Osteocyte (in vitro differentiated cells): ENCODE measurements at places on chromosomes 7 and 10.

- no peak for DNase-seq
Observed at GRCh38 chr10:3054851-3055199, 12.5 kb upstream of the PFKP start.

GRCh38 chr10:48670978-48671913 is 13.4 kb upstream of the WDFY4 start:
- DNase-seq = no peak

DNA sequence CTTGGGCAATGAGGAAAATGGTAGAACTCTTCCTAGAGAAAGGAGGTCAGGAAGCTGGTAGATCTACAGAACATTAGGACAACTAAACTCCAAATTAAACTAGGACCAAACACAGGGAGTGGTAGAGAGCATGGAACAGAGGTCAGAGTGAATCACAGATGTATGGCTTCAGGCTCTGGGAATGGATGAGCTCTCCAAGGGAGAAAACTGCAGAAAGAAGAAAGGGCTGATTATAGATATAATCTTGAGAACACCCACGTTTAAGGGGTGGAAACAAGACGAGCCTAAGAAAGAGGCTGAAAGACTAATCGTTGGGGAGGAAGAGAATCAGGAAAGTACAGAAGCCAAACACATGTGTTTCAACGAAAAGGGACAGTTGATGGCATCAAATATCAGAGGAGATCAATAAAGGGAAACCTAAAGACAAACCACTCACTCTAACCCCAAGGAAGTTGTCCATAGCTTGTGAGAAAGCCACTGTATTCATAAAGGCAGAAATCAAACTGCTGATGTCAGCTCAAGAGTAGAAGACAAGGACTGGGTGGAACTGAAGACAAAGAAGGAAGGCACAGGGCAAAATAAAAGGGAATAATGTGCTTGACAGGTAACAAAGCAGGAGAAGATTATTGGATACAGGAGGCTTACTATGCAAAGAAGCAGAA is 41.4 kb downstream of the NUDCD3 start:
- no peak for DNase-seq

- DNase-seq = no peak
Observed at GRCh38 chr7:11935905-11936304, 103.9 kb upstream of the THSD7A start.

GRCh38 chr10:20020677-20021076 is 204.4 kb downstream of the PLXDC2 start:
- DNase-seq = no peak

DNA sequence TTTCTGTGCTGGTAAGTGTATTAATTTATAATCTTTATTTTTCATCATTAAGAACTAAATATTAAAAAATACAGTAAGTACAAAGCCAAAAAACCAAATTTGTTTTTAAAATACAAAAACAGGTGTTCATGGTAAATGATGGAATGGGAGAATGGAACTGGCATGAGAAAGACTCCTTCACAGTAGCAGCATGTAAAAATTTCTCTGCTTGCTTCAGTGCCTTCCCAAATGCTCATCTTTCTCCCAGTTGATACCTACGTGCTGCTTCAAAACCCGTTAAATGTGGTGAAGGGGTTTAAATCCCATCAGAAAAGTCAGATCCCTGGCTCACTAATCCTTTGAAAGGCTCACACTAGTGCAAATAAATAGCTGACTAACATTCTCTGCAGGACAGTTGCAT is 4.2 kb downstream of the RNF133 start:
- no peak for DNase-seq

DNA sequence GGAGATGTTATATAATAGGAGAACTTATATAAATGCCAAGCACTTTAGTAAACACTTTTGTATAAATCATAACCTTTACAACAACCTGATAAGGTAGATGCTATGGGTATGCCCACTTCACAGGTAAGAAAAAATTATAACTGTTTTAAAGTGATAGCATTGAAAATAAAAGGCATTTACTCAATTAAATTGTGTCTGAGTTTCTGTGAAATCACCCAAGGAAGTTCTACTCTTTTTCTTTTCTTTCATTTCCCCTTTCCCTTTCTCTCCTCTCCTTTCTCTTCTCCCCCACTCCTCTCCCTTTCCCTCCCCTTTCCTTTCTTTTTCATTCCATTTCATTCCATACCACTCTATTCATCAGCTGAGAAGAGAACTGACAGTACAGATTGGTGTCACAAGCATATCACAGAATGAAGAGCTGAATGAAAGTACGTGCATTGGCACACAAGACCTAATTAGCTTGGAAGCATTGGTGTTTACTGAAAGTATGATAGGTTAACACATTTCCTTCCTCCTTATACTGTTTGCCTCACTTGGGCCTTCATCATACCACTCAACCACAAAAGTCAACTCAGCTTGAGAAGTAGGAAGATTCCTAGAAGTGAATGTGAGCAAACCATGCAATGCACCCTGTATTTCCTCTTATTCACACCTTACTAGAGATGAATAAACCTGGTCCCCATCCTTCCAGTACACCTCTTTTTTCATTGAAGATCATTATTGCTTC is 117.9 kb upstream of the AGR3 start:
- no peak for DNase-seq

DNA sequence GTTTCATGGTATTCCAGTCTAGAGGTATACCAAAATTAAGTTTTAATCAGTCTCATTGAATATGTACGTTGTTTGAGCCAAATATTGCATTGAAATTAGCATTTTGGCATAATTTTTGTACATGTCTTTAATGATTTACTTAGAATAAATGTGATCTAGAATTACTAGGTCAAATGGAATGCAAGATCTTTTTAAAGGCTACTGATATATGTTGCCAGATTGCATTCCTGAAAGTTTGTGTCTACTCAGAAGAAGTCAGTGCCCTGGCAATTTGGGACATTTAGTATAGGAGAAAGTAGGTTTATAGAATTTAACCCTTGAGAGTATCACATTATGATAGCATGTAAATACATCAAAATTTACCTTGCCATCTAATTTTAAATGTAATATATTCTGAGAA is 32.4 kb downstream of the KMT2E start:
- no peak for DNase-seq

DNA sequence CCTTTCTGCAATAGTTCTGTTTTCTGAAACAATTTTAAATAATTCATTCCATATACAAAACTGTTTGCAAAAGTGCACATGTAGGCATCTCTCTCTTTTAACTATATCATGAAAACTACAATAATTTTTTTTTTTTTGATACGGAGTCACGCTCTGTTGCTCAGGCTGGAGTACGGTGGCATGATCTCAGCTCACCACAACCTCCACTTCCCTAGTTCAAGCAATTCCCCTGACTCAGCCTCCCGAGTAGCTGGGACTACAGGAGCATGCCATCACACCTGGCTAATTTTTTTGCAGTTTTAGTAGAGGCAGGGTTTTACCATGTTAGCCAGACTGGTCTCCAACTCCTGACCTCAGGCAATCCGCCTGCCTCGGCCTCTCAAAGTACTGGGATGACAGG is 44.0 kb upstream of the SEMA3A start:
- no peak for DNase-seq

- no peak for DNase-seq
Observed at GRCh38 chr10:122089311-122090017, 100.5 kb downstream of the TACC2 start.

GRCh38 chr7:149599636-149600206 is 102.1 kb upstream of the ZNF746 start:
- no peak for DNase-seq

- no peak for DNase-seq
Observed at GRCh38 chr7:65268782-65269149, 104.9 kb upstream of the ZNF92 start.

- DNase-seq = no peak
Observed at GRCh38 chr10:92850185-92850584, 1.9 kb downstream of the EXOC6 start.

DNA sequence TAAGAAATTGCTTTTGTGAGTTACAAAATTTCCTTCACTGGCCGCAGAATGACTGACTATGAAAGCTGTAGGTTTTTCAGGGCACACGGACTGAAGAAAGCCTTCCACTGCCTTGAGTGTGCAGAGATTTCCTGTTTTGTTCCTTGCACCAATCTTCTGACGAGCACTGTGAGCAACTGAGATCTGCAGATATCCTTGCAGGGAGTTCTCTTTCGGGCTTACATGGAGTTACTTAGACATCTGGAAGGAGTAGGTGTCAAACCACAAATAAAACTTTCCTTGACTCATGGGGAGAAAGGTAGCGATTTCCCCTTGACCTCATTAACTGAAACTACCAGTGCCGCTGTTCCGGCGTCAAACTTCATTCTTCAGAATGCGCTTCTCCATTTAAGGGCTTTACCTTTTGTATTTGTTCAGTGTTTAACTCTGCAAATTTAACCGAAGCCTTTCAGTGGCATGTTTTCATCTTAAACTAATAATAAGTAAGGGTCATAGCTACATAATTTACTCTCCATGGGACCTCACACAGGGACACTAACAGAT is 1175.3 kb downstream of the GATA3 start:
- no peak for DNase-seq

GRCh38 chr10:97882142-97883091 is 32.8 kb downstream of the GOLGA7B start:
- DNase-seq = peak; percentile 93

DNA sequence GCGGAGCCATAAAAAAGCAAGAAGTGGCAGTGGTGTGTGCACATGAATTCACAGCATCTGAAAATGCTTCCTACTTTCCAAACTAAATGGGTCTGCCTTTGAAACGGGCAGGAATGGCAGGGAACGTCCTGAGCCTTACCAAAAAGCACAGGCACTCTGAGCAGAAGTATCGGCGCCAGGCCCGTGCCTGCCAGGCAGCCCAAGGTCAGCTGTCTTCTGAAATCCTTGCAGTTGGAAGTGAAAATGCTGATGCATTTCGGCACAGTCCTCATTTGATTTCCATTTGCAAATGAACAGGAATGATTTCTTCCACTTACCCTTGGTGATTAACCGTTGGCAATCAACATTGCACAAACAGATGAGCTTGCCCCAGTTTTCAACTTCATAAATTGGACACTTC is 47.6 kb upstream of the MNX1 start:
- no peak for DNase-seq

DNA sequence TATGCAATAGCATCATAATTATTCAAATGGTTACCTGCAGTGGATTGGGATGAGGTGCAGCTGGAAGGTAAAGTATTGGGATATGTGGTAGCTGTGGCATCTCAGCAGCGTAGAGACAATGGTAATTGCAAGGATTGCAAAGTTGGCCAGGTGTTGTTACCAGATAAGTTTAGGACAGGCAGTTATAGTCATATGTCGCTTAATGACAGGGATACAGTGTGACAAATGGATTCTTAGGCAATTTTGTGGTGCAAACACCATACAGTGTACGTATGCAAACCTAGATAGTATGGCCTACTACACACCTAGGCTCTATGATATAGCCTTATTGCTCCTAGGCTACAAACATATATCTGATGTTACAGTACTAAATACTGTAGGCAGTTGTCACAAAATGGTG is 163.5 kb upstream of the LYZL2 start:
- DNase-seq = no peak

DNA sequence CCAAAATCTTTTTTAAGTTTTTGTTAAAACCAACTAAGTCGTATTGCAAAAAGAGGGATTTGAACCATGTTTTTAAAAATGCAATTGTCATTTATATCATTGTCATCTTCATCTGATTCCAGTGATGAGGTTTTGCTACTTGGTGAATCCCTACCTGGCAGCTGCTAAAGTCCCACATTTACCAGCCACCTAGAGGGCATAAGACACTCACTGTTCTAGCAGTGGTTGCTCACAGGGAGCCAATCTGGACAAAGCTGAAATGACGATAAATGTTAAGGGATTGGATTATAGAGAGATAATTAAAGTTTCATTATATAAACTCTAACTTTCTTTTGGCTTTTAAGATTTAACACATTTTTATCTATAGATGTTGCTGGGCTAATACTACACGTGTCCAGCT is 18.7 kb downstream of the KIFBP start:
- no peak for DNase-seq

- DNase-seq = peak; percentile 62
Observed at GRCh38 chr10:47255033-47255813, 44.8 kb upstream of the GDF10 start.

DNA sequence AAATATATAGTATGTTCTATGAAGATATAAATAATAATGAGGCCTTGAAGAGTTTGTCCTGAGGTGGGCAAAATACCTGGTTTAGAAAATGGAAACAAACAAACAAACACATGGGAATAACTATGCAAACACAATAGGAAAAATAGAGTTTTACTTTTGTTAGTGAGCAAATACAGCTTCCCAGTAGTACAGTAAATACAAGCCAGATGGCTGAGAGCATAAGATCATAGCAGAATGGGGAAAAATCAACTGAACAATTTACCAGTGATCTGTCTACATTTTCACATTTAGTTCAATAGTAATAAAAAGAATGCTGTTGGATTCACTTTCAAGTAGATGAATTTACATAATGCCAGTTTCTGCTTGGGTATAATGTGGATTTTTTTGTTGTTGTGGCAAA is 45.1 kb downstream of the ADD3 start:
- no peak for DNase-seq

DNA sequence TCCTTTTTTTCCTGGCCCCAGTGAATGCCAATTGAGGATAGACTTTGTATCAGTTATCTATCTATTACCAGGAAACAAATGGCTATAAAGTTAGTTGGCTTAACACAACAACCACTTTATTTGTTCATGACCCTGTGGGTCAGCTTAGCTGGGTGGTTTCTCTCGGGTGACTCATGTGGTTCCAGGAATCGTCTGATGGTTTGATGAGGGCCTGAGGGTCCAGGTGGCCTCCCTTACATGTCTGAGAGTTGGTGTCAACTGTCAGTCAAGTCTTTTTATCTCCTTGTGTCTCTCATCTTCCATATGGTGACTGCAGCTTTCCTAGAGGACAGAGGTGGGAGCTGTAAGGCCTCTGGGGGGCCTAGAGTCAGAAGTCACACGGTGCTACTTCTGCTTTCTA is 15.3 kb upstream of the MAPK8 start:
- DNase-seq = no peak

GRCh38 chr10:11603741-11604140 is 7.7 kb downstream of the USP6NL start:
- no peak for DNase-seq

DNA sequence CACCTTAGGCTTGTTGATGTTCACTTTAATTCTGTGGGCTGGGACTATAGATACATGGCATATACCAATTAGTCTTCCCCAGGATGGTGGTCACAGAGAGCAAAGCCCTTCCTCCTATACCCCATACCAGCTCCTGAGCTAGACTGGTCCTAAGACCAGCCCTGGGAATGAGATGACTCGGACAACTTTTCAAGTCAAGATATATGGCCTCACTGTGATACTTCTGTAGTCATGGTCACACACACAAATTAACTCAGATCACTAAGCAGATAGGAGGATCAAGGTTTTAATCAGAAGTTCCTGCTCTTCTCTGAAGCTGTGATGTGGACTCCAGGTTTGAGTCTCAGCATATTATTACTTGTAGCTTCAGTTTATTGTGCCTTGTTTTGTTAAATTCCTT is 53.1 kb downstream of the SLK start:
- no peak for DNase-seq

GRCh38 chr7:24741679-24742505 is 15.4 kb downstream of the GSDME start:
- peak; percentile 85 for DNase-seq

- DNase-seq = no peak
Observed at GRCh38 chr10:129755621-129756020, 208.5 kb downstream of the EBF3 start.
